Type B pancreatic cell (in vitro differentiated cells): ENCODE measurements at places on chromosomes 11 and 22.

- no peak for DNase-seq
These were observed 54.0 kb upstream of the CD44 start for GRCh38 chr11:35084817-35085440.

DNA sequence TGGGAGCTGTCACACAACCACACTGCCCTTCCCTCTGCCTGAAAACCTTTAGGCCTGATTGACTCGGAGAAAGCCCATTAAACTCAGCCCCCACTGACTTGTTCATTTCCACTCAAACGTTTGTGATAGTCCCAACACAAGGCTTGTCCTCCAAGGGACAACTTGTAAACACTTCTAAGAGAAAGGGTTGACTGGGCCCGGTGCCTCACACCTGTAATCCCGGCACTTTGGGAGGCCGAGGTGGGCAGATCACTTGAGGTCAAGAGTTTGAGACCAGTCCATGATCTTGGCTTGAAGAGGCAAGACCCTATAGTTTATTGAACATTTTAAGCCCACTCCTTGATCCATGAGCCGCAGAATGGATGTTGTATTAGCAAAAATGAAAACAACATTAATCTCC, 63.3 kb upstream of the PRODH start:
- DNase-seq, result no peak

GRCh38 chr11:19698493-19699292, 13.9 kb upstream of the NAV2 start:
- no peak for DNase-seq

GRCh38 chr11:8019314-8020243, 32.4 kb downstream of the EIF3F start:
- peak; percentile 68 for DNase-seq

GRCh38 chr11:125365196-125365931, 130.7 kb downstream of the FEZ1 start:
- DNase-seq, result no peak
